ENCODE measurements at places on chromosomes 7 and 10.
A peak's percentile ranks its signal among the peaks of the same experiment; 100 is the strongest.

GRCh38 chr10:121216721-121217181 lies 365.6 kb downstream of the WDR11 start:
- DNase-seq = no peak

DNA sequence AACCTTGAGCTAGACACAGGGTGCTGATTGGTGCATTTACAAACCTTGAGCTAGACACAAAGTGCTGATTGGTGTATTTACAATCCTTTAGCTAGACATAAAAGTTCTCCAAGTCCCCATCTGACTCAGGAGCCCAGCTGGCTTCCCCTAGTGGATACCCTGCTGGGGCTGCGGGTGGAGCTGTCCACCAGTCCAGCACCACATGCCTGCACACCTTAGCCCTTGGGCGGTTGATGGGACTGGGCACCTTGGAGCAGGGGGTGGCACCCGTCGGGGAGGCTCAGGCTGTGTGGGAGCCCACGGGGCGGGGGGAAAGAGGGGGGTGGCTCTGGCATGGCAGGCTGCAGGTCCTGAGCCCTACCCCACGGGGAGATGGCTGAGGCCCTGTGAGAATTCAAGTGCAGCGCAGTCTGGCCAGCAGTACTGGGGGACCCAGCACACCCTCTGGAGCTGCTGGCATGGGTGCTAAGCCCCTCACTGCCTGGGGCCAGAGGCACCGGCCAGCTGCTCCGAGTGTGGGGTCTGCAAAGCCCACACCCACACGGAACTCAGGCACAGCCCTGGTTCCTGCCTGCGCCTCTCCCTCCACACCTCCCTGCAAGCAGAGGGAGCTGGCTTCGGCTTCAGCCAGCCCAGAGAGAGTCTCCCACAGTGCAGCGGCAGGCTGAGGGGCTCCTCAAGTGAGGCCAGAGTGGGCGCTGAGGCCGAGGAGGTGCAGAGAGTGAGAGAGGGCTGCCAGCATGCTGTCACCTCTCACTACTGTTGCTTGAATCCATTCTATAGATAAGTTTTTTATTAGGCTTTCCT lies 369.8 kb upstream of the SMIM30 start:
- no peak for DNase-seq

GRCh38 chr7:85041605-85042216 lies 145.1 kb downstream of the SEMA3D start:
- DNase-seq = peak; percentile 65

GRCh38 chr10:49527061-49527460 lies 11.9 kb downstream of the ERCC6 start:
- DNase-seq = peak; percentile 32

GRCh38 chr10:103445366-103445765 lies 6.8 kb downstream of the CALHM2 start:
- no peak for DNase-seq

GRCh38 chr7:97722386-97722785 lies 9.5 kb upstream of the TAC1 start:
- no peak for DNase-seq

DNA sequence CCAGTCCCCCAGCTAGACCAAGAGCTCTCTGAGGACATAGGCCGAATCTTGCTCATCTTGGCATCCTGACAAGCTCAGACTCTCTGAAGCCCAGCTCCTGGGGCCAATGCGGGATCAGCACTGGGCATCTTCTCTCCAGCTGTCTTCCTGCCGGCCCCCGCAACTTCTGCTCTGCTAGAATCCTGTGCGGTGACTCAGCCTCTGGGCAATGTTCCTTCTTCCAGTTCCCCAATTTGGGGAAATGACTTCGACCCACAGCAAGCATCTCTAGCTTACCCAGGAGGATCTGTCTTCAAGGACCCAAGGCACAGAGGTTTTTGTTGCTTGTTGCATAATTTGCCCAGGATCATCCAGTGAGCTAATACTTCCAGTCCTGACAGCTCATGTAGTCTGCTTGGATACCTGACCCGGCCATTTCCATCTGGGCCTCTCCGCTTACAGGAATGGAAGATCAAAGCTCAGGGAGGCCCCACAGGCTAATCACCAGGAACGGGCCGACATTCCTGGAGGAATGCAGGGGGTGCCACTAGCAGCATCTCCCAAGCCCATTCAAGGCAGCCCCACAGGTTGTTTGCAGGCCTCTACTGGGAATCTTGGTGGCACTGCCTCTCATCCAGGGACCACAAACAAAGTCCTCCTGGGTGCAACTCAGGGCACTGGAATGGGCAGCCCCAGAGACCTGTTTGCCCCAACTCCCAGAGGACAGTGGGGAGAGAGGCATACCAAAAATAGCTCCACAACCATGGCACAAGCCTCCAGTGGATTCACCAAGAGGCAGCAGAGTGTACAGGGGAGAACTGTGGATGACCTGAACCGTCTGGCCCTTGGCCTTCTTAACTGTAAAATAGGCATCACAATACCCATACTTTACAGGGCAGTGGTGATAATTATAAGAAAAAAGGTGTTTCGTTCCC lies 151.9 kb downstream of the NEURL1 start:
- peak; percentile 44 for DNase-seq

- DNase-seq = peak; percentile 55
Observed at GRCh38 chr7:100875356-100875751, 451 bp downstream of the SRRT start.

Data from hematopoietic multipotent progenitor cell treated with erythropoietin and hydrocortisone succinate and interleukin-3 and kit ligand, for 6 days (in vitro differentiated cells).